H7 (cell line): ENCODE measurements at places on chromosomes 2 and 18.

GRCh38 chr2:28681158-28681571, 70.5 kb upstream of the PPP1CB start:
- DNase-seq: no peak

DNA sequence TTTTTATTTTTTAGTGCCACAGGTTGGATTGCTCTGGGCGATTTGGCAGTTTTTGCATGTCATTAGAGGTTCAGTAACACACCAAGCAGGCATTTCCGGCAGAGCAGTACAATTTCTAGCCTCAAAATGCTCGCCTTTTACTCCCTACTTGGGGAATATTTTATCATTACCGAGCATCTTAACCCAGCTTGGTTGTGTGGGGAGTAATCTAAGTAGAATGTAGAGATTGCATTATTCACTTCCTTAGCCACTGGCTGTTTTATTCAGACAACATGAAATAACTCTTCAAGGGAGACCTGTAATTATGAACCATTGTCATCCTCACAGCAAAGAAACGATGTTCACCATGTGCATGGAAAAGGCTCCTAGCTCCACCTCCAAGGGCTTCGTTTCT, 13.1 kb downstream of the GRP start:
- no peak for DNase-seq

GRCh38 chr2:140199312-140199711, 1419.1 kb upstream of the NXPH2 start:
- DNase-seq: no peak

GRCh38 chr2:8520791-8521344, 161.0 kb upstream of the ID2 start:
- no peak for DNase-seq

DNA sequence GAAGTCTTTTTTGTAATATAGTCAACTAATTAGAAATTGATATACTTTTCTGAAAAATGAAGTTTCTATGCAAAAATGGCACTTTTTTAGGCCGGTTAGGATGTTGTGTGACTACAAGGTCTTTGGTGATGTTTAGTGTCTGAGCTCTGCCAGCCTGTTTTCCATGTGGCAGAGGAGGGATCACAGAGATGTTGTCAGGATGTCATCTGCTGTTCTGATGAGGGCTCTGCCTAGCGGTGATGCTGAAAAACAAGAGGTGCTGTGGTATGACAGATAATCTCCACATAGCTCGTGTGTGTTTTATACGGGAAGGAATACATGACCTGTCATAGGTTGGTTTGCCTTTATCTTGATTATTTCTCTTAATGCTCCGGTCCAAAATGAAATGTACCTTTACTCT, 12.0 kb upstream of the IAH1 start:
- DNase-seq: no peak

- DNase-seq: no peak
These were observed 7.5 kb upstream of the COLEC11 start for GRCh38 chr2:3587432-3587831.

DNA sequence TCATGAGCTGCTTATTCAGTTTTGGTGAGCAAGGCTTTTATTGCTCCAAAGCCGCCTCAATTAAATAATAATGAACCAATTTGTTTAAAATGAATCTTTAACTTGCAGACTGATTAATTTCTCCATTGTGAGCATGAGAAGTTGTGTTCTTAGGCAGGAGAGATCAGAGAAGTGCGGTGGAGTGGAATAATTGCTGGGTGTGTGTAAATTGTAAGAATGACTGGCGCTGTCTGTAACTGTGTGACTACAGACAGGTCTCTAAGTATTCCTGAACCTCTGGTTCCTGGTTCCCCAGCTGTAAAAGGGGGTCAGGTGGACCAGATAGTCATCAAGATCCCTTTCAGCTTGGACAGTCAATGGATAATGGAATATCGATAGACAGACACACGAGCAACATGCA, 98.0 kb upstream of the EFEMP1 start:
- no peak for DNase-seq

DNA sequence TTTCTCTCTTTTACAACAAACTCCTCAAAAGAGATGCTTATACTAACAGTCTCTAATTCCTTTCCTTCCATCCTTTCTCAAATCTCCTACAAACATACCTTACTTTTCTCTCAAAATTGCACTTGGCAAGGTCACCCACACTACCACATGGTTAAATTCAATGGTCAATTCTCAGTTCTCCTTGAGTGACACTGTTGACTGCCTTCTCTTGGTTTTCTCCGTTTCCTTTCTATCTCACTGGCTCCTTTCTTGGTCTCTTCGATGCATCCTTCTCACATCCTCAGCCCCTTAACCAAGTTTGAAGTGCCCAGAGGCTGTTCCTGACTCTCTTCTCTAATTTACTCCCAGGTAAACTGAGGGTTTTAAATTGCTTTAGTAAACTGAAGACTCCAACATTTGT, 12.5 kb downstream of the C1D start:
- no peak for DNase-seq

DNA sequence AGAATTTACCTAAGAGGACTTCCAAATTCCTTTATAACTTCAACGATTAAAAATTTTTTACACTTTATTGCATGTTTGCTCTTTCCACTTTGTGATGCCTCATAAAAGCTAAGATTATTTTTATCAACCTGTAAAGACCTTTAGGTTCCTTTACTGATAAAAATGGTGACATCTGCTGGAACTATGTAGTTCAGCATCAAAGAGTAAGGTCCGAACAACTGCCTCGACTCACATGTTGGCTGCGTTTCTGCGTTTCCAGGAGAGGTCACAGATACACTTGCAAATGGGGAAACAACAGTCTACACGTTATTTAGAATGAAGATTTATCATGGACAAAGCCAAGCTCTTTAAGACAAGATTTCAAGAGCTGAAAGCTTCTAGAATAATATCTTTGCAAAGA, 18.8 kb upstream of the TMX3 start:
- DNase-seq: no peak
